ENCODE measurements at places on chromosomes 11 and 22.

DNA sequence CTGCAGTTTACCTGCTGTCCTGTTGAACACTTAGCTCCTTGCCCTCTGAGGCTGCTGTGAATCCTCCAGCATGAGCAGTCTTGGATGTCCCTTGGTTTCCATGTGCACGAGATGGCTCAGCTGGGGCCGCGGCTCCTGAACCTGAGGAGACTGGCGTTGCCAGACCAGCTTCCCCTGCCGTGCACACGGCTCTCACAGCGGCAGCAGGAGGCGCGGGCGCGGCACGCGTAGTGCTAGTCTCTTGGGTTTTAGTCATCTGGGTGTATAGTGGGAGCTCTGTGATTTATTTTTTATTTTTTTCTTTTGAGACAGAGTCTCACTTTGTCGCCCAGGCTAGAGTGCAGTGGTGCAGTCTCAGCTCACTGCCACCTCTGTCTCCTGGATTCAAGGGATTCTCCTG is 54.8 kb downstream of the MUC6 start:
- no peak for DNase-seq

- no peak for DNase-seq
Measured at GRCh38 chr22:19241593-19241906, 50.0 kb downstream of the CLTCL1 start.

DNA sequence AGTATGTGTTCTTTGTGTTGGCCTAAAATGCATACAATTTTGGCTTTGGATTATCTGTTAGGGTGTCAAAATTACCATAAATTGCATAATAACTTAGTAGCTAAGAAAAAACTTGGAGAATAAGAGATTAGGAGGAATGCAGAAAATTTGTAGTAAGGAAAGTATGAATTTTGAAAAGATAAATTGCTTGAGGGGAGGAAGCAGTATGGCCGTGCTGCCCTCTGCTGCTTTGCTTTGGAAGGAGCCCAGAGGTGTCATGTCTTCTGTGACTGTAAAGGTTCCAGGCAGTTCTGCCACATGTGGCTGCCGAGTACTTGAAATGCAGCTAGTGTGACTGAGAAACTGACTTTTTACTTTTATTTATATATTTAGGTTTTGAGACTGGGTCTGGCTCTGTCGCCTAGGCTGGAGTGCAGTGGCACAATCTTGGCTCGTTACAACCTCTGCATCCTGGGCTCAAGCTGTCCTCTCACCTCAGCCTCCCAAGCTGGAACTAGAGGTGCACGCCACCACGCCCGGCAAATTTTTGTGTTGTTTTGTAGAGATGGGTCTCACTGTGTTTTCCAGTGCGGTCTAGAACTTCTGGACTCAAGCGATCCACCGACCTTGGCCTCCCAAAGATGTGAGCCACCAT is 1.8 kb downstream of the ADSL start:
- peak; percentile 63 for DNase-seq

- no peak for DNase-seq
Measured at GRCh38 chr22:20422271-20423007, 15.2 kb downstream of the SCARF2 start.

DNA sequence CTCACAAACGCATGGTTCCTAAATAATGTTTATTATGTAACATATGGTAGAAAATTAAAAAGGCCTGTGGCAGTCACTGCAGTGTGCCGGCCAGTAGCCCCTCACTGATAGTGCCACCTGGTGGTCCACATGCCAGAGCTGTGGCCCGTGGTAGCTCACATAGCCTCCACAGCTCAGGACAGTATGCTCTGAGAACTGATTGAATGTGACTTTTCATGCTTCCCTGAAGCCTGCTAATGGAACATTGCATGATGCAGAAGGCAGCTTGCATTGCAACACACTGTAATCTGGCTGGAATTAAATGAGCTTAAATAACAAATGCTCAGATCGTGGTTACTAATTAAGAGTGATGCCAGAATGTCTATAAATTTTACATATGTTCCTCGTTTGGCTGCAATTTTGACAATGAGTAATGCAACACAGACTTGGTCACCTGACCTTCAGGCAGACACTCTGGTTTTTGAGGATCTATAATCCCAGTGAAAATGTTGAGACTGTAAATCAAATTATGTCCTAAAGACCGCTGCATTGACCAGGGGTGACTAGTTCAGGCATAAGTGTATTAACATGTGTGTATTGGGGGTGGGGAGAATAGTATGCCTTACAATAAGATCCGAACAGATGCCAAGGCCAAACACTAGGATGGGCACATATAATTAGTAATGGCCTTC is 566.4 kb downstream of the METTL15 start:
- peak; percentile 81 for DNase-seq

DNA sequence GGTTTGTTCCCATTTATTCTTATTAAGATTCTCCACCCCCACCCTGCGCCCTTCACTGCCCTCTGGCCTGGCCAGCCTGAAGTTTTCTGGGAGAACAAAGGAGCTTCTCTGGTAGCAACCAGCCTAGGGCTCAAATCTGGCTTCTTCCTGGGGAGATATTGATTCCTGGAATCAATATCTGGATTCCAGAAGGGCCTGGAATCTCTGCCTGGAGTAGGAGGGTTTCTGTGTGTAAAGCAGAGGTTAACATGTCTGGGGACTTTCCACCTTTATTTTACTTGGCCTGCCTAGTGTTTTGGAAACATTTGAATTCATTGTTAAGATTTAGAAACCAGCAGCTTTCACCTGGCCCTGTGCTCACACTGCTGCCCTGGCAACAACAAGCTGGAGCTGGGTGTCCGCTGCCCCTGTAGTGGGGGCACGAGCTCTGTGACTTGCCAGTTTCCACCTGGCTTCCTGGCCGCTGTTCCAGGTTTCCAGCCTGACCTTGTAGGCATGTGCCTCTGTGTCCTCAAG is 5.5 kb downstream of the C11orf91 start:
- DNase-seq, result no peak

DNA sequence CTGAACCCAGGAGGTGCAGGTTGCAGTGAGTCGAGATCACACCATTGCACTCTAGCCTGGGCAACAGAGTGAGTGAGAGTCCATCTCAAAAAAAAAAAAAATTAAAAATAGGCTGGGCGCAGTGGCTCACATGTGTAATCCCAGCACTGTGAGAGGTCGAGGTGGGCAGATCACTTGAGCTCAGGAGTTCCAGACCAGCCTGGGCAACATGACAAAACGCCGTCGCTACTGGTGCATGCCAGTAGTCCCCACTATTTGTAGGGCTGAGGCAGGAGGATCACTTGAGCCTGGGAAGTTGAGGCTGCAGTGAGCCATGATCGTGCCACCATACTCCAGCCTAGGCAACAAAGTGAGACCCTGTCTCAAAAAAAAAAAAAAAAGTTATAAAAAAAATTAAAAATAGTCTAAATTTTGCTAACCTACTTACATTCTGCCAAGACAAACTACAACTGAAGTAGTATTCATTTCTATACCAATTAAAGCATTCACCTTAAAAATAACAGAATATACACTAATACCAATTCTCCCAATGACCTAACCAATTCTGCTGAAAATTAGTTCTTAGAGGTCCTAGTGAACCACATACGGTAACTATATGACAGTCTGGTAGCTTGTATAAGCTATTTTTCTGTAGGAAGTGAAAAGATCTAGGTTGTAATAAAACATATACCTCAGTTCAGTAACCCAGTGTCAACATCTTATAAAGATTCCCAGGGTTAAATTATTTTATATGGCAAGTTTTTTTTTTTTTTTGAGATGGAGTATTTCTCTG is 7.1 kb downstream of the DDX6 start:
- DNase-seq, result no peak

DNA sequence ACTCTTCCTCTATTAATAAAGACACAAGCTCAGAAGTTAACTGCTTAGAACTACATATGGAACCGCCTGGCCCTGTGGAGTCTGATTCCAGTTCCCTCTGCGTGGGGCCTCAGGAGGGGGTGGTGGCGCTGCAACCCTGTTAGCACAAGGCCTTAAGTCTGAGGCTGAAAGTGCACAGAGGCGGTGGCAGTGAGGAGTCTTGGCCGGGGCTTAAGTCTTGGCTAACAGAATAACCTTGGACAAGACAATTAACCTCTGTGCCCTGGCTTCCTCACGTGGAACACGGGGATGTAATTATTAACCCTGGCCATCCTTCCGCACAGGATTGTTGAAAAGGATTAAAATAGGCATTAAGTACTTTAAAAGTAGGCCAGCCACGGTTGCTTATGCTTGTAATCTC is 191.5 kb downstream of the CEP164 start:
- no peak for DNase-seq

- DNase-seq, result peak; percentile 39
Measured at GRCh38 chr11:95764267-95764898, 25.2 kb downstream of the FAM76B start.

DNA sequence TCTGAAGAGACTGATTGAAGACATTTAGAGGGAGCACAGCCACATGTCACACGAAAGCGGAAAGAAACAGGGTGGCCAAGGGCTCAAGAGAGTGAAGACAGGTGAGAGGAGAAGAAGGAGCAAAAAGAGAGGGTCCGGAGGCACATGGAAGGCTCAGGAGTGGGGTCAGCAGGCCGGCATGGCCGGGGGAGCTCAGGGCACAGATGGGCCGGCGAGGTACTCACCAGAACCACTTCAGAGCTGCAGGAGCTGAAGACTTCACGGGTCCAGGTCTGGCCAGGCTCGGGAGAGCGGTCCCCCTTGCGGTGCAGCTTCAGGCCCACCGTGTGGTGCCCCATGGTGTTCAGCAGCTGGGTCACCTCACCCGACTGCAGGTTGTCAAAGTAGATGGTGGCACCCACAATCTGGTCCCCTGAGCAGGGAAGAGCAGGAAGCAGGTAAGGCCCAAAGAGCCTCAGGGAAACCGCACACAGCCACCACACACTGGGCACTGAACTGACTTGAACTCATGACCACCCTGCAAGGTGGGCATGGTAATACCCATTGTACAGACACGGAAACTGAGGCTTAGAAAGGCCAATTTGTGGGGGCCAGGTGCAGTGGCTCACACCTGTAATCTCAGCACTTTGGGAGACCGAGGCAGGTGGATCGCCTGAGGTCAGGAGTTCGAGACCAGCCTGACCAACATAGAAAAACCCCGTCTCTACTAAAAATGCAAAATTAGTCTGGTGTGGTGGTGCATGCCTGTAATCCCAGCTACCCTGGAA is 11.6 kb downstream of the AHNAK start:
- no peak for DNase-seq

- DNase-seq, result peak; percentile 33
Measured at GRCh38 chr22:24432059-24432853, 4.9 kb downstream of the ADORA2A start.

- DNase-seq, result peak; percentile 31
Measured at GRCh38 chr11:11022125-11022730, 164.4 kb upstream of the ZBED5 start.

DNA sequence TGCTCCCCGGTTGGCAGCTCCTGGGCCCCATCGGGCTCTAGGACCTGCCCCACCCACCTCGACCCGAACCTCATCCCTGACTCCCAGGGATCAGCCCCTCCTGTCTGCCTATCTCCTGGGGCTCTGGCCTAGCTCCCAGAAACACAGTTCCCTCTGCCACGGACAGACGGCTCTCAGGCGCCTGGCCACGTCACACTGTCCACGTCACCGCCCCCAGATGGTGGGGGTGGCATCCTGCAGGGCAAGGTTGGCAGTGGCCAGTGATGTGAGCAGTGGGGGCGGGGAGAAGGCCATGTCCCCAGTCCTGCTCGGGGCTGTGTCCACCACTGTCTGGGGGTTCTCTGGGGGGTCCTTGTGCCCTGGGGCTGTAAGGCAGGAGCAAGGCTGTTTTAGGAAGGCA is 29.2 kb downstream of the SYT7 start:
- peak; percentile 68 for DNase-seq

DNA sequence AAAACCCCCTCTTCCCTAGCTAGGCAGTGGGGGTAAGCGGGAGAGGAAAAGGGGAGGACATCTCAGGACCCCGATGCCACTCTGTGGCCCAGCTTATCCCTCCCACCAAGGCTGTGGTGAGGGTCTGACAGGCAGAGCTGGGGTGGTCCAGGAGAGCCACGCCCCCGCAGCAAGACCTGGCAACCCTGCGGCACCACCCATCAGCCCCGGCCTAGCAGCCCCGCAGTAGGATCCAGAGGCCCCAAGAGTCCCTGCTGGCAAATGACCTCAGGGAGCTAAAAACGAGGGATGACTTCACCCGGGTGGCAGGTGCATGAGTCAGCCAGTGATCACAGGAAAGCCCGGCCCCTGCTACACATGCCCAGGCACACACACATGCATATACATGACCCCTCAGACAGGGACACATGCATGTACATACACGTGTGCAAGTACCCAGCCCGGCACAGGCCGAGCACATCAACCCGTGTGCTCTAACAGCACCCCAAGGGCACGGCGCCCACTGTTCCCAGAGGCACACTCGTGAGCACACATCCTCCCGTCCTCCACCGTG is 32.3 kb downstream of the ARVCF start:
- peak; percentile 85 for DNase-seq

DNA sequence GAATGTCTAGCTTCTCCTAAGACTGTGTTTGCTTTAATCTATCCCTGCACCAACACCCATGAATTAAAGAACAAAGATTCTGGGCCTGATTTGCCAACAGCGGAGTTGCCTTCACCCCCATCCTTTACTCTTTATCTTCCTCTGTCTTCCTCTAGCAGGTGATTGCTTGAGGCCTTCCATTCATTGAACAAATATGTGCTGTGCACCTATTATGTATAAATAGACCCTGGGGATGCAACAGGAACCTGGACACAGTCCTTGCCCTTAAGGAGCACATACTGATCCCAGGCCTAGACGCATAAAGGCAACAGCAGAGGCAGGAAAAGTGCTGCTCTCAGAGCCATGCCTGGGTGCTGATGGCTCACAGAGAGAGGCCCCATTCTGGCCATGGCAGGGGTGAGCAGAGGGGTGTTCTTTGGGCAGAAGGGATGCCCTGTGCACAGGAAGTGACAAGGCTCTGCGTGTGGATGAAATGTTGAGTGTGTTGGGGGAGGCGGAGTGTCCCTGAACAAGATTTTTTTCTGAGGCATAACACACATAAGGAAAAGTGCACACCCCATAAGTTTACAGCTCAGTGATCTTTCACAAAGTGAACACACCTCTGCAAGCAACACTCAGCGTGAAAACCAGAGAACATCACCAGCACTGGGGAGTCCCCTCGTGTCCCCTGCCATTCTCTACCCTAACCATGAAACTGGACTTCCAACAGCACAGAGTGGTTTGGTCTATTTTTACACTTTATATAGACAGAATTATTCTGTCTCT is 145.9 kb downstream of the GRIK4 start:
- DNase-seq, result no peak

- DNase-seq, result no peak
Measured at GRCh38 chr11:92870196-92870832, 99.1 kb upstream of the MTNR1B start.

GRCh38 chr22:42160830-42161696 is 30.5 kb upstream of the CYP2D6 start:
- no peak for DNase-seq

DNA sequence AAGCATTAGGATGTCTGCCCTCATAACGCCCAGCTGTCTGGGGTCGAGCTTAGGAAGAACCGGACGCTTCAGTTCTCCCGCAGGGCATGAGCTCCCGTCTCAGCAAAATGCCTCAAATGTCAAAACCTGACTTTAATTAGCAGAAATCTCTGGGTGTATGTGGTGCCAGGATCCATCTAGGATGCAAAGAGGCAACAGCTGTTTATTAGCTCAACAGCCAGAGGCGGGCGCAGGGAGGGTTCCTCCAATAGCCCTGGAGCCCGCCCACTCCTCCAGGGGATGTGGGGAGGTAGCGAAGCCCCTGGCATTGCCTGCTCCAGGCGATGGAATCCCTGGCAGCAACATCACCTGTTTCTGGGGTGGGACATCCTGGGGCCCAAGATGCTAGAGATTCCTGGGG is 39.4 kb upstream of the RTL6 start:
- DNase-seq, result no peak

Data from EL (cell line).